NCI-H1694 treated with DMSO at 0.1 percent for 48 hours (cell line): ENCODE measurements at places on chromosomes 12 and 14.

GRCh38 chr12:17928708-17929366 is 161.2 kb downstream of the RERGL start:
- DNase-seq: no peak

DNA sequence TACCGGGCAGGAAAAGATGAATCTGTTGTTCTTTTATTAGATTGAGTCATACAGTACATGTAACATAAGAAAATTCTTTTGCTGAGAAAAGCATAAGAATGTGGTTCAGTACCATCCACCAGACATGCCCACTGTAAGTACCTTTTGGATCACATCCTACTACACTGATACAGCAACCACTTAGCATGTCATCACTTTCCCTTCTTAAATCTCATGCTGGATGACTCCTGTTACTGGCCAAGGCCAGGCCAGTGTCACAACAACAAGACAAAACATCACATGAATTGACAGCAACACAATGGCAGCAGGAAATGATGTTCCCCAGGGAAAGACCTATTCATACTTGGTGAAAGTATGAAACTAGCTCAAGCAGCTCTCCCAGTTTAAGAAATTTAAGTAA is 46.4 kb downstream of the STXBP6 start:
- DNase-seq: no peak

DNA sequence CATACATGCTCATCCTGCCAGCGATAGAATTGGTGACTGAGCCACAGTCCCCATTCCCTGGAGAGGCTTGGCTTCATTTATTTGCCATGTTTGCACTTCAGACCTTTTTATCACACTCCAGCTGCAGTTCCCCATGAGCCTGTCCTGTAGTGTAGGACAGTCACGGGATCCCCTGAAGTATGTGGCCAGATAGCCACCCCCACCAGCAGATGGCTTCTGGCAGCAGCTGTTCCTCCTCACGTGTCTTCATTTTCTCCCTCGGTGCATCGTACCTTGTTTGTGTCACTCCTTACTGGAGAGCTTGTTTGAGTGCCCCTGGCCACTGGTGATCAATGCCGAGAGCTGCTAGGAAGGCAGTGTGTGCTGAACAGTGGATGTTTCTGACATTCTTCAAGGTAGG is 40.2 kb downstream of the UBE3B start:
- no peak for DNase-seq

- DNase-seq: no peak
These were observed 8.0 kb upstream of the SSTR1 start for GRCh38 chr14:38199739-38200138.

- no peak for DNase-seq
These were observed 48.7 kb upstream of the BCL11B start for GRCh38 chr14:99320621-99321235.
